ENCODE measurements at places on chromosomes 3 and 15. TPM values are rescaled to one million over a fixed set of nuclear protein-coding genes. Genes with fewer than 3 reads are reported as not detected.

GRCh38 chr3:178705925-178706324 is 169.7 kb downstream of the KCNMB2 start:
- DNase-seq, result no peak

GRCh38 chr3:122580470-122580869 is 3.0 kb downstream of the PARP15 start:
- DNase-seq, result no peak

DNA sequence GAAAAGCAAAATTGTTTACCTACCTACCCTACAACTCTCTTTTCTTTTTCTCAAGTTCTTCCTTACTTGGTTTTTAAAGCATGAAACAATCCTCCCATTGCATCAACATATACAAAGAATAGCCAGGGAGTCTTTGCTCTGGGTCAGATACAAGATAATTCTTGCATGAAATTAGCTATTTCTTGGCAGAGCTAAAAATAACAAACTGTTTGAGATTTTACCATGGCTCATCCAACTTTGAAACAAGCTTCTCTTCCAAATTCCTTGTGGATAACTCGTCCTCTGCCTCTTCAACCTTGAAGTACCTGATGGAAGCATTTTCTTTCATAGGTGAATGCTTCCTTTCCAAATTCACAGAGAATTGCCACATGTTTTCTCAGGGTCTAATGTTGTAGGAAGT is 9.2 kb upstream of the CBLB start:
- no peak for DNase-seq

- no peak for DNase-seq
These were observed 132.1 kb downstream of the LPP start for GRCh38 chr3:188286087-188286513.

GRCh38 chr3:186219211-186219638 is 110.3 kb upstream of the ETV5 start:
- no peak for DNase-seq

The CSPG5 gene
- total RNA-seq, result 3.3 TPM

The ADCY5 gene
- total RNA-seq, result 26.8 TPM

GRCh38 chr15:100189849-100190248 is 151.9 kb downstream of the ADAMTS17 start:
- no peak for DNase-seq
